Occipital lobe (tissue), 3 donors: ENCODE measurements at places on chromosomes 1 and 21. TPM values are rescaled to one million over a fixed set of nuclear protein-coding genes. Genes with fewer than 3 reads are reported as not detected.

DNA sequence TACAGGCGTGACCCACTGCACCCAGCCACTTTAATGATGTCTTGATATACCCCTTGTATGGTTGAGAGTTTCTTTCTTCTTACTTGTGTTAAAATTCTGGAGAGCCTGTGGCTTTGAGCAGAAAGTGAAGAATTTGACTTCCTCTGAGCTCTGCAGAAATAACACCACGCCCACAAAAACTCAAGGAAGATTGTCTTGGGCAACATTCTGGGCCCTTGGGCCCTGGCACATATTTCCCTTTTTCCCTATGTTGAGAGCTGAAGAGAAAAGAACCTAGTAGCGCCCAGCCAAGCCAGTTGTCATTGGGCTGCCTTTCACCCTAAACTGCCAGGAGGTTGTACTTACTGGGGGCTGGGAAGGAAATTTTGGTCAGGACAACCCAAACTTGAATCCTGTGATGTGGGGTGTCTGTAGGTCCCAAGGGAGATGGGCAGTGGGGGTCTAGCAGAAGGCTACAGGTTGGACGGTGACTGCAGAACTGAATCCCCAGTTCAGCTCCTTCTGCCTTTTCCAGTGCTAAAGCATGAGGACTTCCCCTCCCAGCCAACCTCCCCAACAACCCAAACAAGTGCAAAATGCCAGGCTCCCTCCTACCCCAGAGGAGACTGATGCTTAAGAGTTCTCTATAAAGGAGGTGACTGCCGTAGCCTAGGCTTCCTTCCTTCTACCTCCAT lies 11.7 kb upstream of the SNAPIN start:
- DNase-seq = no peak

Gene SLC1A7
- total RNA-seq = not detected

DNA sequence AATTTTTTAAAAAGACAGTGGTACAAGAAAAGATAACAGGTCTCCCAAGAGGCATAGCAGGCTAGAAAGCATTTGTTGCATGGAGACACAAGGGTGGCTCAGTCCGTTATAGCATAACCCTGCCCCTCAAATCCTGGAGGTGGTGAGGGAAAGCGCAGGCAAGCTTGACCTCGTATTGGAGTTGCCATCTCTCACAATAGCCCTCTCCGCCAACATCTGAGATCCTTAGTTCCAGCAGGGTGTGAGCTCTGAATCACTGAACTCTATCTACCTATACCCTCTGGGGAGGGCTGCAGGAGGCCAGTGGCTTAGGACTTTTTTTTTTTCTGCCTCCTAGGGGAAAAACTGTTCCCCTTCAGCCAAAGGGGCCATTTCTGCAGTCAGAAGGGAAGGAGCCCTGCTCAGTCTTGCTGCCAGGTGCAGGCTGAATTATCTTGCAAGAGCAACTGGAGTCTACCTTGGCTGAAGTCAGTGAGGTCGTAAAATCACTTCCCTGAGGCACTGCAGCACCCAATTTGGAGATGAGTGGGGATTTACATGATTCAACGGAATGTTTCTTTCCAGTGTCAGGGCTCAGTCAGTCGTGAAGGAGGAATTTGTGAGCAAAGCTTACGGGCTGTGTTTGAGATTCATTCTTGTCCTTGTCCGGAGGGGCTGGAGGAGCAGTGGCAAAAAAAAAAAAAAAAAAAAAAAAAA lies 17.2 kb upstream of the C8A start:
- DNase-seq = no peak

Gene KIF14
- 1.9 TPM for total RNA-seq

DNA sequence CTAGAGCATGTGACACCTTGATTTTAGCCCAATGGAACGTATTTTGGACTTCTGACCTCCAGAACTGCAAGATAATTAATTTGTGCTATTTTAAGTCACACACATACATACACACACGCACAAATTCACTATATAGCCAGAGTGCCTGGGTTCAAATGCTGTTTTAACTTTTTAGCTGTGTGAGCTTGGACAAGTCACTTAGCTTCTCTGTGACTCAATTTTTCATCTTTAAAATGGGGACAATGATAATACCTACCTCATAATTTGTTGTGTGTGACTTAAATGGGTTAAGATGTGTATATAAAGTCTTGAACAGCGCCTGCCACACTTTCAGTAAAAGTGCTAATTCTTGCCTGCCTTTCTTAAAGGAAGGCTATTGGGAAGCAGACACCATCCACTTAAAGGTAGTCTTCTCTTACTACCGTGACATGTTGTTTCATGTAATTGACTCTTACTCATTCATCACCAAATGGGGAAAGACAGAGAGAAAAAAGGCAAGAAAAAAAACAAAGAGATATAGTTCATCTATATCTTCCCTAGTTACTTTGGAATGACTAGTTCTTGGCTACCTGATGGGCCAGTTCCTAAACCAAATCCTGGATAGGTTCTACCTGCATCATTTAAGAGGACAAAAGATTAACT lies 56.3 kb downstream of the SLC30A7 start:
- no peak for DNase-seq

DNA sequence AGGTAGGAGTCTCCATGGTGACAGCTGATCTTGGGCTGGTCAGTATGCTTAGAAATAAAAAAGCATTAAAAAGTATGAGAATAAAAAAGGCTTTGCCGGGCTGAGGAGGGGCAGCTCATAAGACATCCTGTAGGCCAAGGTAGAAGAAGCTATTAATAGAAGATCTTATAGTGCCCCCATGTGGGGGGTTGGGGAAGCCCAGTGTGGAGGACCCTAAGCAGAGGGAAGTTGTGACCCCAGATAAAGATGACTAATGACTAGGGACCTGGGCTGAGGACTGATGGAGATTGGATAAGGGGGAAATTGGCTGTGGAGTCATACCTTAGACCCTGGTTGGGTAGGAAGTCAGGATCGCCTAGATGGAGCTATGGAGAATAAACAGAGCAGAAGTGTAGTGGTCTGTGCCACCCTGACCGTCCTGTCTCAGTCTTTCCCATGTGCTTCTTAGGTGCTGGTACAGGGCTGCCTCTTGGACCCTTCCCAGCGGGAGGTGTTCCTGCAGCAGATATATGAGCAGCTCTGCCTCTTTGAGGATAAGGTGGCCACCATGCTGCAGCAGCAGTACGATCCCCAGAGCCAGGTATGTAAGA lies 25.0 kb downstream of the SZT2 start:
- DNase-seq = no peak

- DNase-seq = no peak
Observed at GRCh38 chr1:37858931-37859506, 373 bp downstream of the MTF1 start.

GRCh38 chr21:33896691-33897090 lies 18.9 kb downstream of the ATP5PO start:
- DNase-seq = no peak

DNA sequence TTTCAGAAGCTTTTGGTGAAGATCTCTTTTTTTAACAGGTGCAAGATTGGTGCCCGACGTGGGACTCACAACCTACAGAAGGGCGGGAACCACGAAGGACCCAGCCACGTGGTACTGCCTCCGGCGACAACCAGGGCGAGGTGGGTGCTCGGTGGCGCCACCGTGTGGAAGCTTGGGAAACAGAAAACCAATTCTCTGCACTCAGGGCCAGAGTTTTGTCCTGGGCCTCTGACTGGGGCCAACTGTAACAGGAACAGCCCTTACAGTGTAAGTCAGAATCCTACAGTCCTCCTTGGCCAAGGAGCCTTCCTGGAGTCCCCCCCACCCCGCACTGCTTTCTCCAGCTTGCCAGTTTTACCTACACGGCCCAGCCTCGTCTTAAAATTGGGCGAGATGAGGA lies 11.6 kb upstream of the S100A7A start:
- DNase-seq = no peak

- peak; percentile 91 for DNase-seq
Observed at GRCh38 chr1:11272832-11273594, at the start of gene UBIAD1. Gene UBIAD1 (plus strand): TSS chr1:11273198. CDS start chr1:11273532, 334 bp downstream.

DNA sequence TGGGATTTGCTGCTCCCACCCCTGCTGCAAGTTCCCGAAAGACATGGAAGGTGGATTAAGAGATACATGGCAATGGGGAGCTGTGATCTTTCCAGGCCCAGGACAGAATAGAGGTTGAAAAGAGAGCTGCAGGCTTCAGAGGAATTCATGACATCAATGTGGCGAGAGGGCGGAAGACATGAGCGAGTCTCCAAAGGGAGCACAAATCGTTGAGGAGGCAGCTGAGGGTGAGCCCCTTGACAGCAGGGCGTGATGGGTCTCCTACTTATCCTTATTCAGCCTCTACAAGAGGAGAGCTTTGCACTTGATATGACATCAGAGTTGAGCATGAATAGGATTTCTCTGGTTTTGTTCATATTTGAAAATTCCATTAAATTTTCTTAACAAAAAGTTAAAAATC lies 45.5 kb upstream of the TACSTD2 start:
- DNase-seq = no peak

Gene PADI2
- 0.94 TPM for total RNA-seq

DNA sequence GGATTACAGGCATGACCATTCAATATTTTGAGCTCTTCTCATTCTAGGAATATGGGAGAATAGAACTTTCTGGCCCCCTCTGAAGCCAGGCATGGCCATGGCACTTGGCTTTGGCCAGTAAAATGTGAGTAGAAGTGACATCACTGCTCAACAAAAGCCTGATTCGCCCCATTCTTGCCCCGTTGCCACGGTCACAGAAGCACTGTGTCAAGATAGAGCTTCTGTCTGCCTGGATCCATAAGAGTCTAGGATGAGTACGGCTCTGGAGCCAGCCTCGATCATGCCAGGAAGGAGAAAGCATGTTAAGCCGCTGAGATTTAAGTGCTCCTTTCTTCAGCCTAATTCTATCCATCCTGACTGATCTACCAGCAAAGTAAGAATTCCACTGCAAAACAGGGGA lies 113.1 kb downstream of the TIAM1 start:
- DNase-seq = no peak

DNA sequence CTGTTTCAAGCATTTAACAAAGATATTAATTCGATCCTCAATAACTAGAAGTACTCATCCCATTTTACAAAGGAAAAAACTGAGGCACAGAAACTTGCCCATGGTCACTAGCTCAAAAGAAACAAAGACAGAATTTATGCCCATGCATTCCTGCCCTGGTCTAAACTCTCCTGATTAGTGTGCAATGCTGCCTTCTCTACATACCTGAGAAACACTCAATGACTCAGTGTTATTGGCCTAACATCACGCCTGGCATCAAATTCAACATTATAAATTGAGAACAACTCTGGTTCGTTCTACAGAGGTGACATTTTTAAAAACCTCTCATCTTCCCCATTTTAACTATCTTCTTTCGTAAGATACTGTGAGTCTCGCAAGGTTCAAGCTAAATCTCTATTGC lies 5.2 kb downstream of the APP start:
- no peak for DNase-seq

Gene AIM2
- total RNA-seq = 23.4 TPM

GRCh38 chr1:51666478-51666877 lies 49.6 kb downstream of the OSBPL9 start:
- DNase-seq = no peak

Gene ASAP3
- total RNA-seq = 10.0 TPM

Gene PPIAL4G
- total RNA-seq = 0.31 TPM

Gene OTUD7B
- 7.3 TPM for total RNA-seq

Gene PRMT6
- 20.6 TPM for total RNA-seq

Gene PTPRU
- total RNA-seq = 23.6 TPM

DNA sequence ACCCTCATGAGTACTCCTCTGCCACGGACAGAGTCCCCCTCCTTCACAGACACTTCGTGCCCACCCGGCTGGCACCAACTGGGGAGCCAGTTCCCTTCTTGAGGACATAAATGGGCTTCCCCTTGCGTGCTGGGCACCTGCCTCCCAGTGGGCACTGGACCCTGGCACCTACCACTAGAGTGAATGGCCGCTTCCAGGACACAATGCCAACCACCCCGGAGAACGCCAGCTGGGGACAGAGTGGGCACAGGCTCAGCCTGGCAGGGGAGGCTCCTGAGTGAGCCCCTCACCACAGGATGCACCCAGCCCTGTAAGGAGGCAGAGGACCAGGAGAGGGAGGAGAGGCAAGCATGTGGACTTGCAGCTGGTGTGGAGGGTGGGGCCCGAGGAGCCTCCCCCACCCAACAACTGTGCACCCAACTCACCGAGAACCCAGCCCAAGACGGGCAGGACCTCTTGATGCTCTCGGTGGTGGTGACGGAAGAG lies 1.0 kb downstream of the ENTREP3 start:
- no peak for DNase-seq

Gene KRTAP20-3
- not detected for total RNA-seq

- DNase-seq = no peak
Observed at GRCh38 chr21:31987696-31988095, 114.9 kb downstream of the HUNK start.

DNA sequence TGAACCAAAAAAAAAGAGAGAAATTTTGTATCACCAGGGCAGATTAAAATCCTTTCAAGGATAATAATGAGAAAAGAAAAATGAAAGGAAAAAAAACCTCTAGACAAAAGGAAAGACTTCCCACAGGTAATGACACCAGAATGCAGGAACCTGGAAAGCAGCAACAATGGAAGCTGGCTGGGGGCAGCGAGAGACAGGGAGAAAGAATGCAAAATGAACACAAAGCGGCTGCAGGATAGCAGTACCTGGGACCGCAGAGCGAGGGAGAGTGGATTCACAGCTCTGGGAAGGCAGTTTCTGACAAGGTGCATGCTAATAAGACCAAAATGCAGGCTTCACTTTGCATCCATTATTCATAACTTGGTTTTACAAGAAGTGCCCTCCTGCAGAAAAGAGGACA lies 349.0 kb downstream of the SIPA1L2 start:
- no peak for DNase-seq

Gene C1QC
- 7.5 TPM for total RNA-seq

GRCh38 chr1:160217481-160218051 lies 12.4 kb downstream of the PEA15 start:
- no peak for DNase-seq

DNA sequence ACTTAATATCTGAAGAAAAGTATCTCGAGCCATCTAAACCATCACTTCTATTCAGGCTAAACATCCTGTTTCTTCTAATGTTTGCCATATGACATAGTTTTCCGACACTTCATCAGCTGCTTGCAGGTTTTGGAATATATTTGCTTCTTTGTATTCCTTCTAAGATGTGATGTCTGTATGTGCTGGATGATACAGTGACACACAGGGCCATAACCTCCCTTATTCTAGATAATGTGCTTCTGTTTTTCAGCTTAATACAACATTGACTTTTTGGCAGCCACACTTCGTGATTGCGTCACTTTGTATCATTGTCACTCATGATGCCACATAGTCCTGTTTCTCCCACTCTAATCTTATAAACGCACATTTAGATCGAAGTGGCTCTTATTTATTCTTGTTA lies 156.3 kb downstream of the CRB1 start:
- no peak for DNase-seq
